Bone marrow (tissue), 2 donors: ENCODE measurements at places on chromosomes 1 and 21.

GRCh38 chr1:30446095-30446494 is 277.3 kb downstream of the MATN1 start:
- no peak for DNase-seq

- DNase-seq: no peak
Observed at GRCh38 chr21:42799516-42799915, 79.8 kb downstream of the WDR4 start.

DNA sequence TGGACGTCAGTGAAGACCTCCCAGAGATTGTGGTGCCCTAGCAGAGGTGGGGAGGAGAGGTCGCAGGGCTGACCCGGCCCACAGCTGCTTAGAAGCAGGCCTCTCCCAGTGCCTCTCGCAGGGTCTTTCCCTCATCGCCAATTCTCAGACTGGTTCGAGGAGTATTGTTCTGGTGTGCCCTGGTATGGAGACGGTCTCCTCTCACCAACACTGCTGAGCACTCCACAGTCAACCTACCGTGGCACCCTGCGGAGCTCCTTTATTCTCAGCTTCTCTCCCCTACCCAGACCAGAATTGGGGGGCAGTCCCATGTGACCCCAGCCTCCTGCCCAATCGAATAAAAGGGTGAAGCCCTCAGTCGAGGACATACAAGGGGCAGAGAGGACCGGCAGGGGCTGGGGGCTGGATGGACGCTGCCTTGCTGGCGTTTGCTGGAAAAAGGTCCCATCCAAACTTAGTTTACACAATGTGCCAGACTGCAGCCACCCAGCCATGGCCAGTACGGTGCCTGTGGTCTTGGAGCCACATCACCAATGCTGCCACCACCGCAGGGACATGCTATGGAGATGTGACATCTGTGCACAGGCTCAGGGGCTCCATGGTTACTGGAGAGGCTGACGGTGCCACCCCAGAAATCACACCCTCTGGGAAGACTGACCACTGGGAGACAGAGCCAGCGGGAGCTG is 80.8 kb downstream of the STUM start:
- DNase-seq: no peak

GRCh38 chr1:205258261-205258691 is 30.5 kb downstream of the TMCC2 start:
- no peak for DNase-seq

GRCh38 chr1:181989261-181989920 is 72.1 kb downstream of the ZNF648 start:
- no peak for DNase-seq

GRCh38 chr1:203462878-203463277 is 12.7 kb upstream of the PRELP start:
- no peak for DNase-seq

- no peak for DNase-seq
Observed at GRCh38 chr1:8711151-8711550, 106.3 kb downstream of the RERE start.

GRCh38 chr1:24289937-24290595 is 29.1 kb upstream of the GRHL3 start:
- no peak for DNase-seq
